ENCODE measurements at places on chromosomes 2 and 18. TPM values are rescaled to one million over a fixed set of nuclear protein-coding genes. Genes with fewer than 3 reads are reported as not detected.

DNA sequence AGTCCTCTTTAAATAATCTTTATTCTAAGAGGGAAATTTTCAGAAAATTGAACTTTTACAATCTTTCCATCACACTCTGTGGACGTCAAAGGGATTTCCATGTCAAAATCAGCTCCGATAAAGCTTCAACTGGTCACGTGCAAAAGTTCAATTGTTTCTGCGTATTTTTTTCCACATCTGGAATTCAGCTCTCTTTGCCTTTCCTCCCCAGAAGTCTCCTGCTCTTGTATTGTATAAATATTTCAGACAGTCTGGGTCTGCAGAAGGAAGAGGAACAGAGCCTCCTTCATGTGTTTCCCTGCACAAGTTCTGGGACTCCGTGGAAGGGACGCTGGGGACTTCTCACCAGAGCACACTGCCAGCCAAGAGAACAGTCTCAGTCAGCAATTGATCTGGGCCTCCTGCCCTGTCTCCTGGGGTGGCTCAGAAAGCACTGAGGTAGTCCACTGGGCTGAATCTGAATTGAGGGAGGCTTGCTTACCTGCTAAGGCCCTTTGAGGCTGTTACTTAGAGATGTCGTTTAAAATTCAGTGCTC, 251.5 kb downstream of the TFCP2L1 start:
- DNase-seq: no peak

- DNase-seq: no peak
Observed at GRCh38 chr18:70386582-70386981, 97.7 kb downstream of the SOCS6 start.

GRCh38 chr2:224190936-224191270, 151.8 kb upstream of the SERPINE2 start:
- DNase-seq: no peak

- DNase-seq: peak; percentile 51
Observed at GRCh38 chr2:85468704-85469349, 50.3 kb downstream of the SH2D6 start.

- DNase-seq: peak; percentile 18
Observed at GRCh38 chr18:21593540-21594257, 6.8 kb downstream of the ESCO1 start.

DNA sequence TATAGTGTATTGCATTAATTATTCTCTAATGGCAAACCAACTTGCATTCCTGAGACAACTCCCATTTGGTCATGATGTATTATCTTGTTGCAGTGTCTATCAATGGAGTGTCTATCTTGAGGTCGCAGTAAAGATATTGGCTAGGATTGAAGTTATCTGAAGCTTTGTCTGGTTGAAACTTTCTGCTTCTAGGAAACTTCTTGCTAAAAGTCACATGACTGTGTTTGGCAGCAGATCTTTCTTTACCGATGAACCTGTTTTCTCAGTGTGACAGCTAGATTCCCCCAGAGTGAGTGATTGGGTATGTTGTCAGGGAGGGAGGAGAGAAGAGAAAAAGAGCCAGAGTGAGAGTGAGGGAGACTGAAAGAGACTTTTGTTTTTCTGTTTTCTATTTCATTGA, 119.6 kb downstream of the QPCT start:
- no peak for DNase-seq

DNA sequence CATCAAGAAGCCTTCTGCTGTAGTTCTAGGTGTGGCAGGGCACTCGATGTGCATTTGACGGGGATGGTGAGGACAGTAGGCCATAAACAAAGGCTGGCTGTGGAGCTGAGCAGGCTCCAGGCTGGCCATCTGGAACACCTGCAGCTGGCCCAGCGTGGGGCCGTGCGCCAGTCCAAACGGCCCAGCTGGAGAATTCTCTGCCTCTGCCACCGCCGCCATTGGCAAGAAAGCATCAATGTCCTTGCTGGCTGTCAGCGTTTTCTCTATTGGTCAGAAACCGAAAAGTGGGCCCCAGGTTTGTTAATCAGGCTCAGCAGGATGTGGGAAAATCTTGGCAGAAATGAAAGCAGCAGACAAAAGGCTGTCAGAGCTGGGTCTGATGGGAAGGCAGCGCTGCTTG, 24.0 kb upstream of the CTIF start:
- peak; percentile 18 for DNase-seq

GRCh38 chr2:73111073-73112025, 1.4 kb downstream of the RAB11FIP5 start:
- no peak for DNase-seq

DNA sequence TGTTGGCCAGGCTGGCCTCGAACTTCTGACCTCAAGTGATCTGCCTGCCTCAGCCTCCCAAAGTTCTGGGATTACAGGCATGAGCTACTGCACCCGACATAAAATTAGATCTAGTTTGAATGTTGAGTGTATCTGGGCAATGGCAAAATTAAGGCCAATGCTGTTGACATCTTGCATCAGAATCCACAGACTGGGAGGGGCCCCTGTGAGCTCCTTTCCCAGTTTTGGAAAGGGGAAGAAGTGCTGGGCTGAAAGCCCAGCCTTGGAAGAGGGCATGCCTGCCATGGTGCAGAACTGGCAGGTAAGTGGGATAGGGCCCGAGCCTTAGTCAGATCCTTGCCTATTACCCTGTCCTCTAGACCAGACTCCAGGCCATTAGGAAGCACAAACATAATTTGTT, 4.5 kb upstream of the MYOM1 start:
- no peak for DNase-seq

DNA sequence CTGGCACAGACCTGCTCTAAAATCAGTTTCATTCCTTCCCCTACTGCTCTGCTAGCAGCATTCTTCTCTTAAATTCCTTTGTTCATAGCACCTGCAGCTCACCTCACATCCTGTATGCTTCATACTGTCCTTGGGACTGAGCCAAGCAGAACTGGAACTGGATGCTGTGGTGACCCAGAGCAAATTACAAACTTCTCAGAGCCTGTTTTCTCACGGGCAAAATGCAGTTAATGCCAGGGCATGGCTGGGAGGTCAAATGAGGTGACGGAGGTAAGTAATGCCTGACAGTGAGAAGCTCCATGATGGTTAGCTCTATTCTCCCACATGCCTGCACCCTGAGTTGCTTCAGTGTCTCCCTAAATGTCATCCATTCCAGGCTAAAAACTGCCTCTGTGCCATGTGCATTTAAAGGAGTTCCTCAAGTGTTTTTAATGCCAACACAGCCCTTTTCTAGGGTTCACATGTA, 29.7 kb downstream of the C2orf42 start:
- DNase-seq: no peak

DNA sequence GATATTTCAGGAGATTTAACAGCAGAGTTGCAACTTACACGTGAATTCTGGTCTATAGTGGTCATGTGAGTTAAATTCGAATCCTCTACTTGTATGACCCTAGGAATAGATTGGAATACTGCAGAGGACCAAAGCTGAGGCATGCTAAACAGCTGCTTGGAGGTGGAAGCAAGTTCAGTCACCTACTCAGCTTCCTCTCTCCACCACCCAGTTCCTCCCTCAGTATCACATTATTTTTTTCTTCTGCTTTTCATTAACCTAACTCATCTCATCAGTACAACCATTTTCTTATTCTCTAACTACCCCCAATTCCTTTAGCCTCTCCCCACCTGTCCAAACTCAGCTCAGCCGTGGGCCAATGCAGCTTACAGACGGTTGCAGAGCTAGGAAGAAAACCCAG, 385.5 kb downstream of the SETBP1 start:
- DNase-seq: no peak

- DNase-seq: peak; percentile 55
Observed at GRCh38 chr18:32730620-32731091, 42.2 kb downstream of the KLHL14 start.

DNA sequence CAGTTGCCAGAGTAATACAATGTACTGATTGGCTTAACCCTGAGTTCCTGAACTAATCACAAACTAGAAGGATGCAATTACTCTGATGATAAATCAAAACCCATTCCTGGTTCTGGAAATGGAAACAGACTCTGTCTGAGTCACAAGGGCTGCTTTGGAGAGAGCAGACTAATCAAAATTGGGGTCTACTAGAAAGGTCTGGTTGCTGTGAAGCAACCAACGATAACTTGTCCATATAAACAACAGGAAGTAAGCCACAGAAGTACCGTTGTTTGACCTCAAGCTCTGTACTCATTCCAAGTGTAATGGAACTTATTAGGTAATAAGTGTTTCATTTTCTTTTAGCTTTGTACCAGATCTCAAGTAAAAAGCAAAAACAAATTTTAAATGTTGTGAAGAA, 49.7 kb downstream of the RASGRP3 start:
- no peak for DNase-seq

DNA sequence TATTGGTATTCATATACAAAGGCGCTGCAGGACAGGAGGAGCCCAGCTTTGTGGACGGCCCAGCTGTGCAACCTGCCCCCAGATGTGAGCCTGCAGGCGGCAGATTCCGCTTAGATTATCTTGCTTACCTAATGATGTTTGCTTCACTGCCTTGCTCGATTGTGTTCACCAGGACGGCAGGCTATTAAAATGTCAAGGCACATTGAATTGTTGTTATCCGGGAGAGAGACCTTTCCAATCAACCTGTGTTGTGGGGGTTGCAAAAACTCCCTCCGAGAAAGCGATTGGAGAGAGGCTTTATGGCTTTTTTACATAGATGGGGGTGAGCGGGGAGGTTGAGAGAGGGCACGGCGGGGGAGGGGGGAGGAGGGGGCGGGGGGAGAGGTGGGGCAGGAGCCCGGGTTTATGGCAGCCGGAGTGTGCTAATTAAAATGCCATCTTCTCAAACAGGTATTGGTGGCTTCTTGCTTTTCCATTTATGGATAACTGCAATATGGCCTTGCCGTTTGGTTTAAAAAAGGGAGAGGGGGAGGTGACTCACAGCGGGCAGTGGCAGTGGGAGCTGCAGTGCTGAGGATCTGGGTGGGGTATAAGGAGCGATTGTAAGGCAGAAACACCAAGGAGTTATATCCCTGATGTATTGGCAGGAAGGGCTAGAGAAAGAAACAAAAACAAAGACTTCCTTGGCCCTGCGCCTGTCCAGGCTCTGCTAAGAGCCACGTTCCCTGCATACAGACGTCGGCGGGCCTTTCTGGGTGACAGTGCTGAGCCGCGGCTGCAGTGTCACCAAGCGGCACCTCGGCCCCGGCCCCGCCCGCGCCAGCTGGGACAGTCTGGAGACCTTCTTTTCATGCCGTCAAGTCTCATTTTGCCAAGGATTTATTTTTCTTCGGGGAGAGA, 97.2 kb downstream of the INSIG2 start:
- peak; percentile 49 for DNase-seq

DNA sequence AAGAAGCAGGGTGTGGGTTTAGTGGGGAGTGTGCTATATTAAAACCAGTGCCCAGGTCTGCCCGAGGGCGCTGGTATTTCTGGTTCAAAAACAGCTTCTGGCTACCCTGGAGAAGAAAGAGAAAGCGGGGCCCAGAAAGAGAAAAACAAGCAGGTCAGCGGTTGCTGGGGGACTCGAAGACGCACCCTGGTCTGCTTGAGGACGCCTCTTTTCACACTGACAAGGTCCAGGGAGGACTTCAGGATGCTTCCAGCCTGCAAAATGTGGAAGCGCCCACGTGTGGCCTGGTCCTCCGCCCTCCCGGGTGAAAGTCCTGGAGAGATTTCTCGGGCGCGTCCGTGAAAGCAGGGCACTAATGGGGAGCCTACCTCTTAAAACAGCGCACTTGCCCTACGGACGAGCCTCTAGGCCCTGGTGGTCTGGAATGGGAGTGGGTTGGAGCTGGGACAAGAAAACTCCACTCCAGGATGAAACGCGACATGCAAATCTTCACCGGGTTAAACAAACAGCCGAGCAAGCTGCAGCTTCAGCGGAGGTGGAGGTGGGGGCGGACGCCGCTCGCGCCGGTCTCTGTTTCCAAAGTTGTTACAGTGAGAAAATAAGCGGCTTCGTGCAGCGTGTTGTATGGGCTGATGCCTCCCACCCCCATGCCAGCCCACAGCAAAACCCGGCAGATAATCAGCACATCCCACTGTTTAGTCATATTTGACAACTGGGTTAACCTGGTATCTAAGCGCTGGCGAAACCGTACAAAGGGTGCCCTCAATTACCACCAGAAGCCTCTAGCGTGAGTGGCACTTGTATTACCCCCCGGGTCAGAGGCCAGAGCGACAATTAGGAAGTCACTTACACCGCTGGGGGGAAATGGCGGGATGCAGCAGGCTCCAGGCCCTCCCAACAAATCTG, 1.1 kb upstream of the SP9 start:
- no peak for DNase-seq

DNA sequence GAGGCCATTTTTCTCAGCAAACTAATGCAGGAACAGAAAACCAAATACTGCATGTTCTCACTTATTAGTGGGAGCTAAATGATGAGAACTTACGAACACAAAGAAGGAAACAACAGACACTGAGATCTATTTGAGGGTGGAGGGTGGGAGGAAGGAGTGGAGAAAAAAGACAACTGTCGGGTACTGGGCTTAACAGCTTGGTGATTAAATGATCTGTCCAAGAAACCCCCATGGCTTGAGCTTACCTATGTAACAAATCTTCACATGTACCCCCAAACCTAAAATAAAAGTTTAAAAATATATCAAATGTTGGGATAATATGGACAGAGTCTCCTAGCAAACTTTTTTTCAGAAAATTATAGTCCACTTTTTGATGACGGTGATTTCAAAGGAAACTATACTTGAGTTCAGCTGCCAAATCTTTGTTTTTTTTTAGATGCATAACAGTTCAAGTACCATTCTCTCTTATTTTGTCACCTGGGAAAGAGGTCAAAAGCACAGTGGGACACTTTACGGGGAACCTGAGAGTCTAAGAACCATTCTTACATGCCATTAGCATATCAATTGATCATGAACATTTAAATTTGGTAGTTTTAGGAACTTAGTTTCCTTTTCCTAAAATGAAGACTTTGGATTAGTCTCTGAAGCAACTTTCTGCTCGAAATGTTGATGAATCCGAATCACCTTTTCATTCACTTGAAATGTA, 835.0 kb downstream of the NRXN1 start:
- DNase-seq: no peak

The DUSP2 gene
- 0.50 TPM for total RNA-seq

The BCL2 gene
- 19.6 TPM for total RNA-seq

The LIPG gene
- total RNA-seq: 8.4 TPM

The PSMD14 gene
- total RNA-seq: 197 TPM

The CTLA4 gene
- total RNA-seq: not detected

The CDCA7 gene
- total RNA-seq: 72.5 TPM

The ANXA4 gene
- 5.1 TPM for total RNA-seq

All from A673 (cell line).